Spinal cord (tissue), 10 donors: ENCODE measurements at places on chromosomes 16 and 17. TPM values are rescaled to one million over a fixed set of nuclear protein-coding genes. Genes with fewer than 3 reads are reported as not detected.

The KRTAP16-1 gene
- not detected for total RNA-seq

The CHST4 gene
- 0.50 TPM for total RNA-seq

The MEFV gene
- 1.8 TPM for total RNA-seq

The DNAI2 gene
- 6.4 TPM for total RNA-seq

The KRTAP4-3 gene
- not detected for total RNA-seq

The KCNJ16 gene
- total RNA-seq = 82.7 TPM

The ACBD4 gene
- 3.2 TPM for total RNA-seq

The LRRC37A gene
- total RNA-seq = 5.2 TPM

The VWA3A gene
- 4.6 TPM for total RNA-seq

The PYCARD gene
- 10.6 TPM for total RNA-seq

The RCVRN gene
- not detected for total RNA-seq

The SSTR5 gene
- 0.69 TPM for total RNA-seq

The TOB1 gene
- total RNA-seq = 22.6 TPM

The KRT39 gene
- total RNA-seq = not detected

The C16orf92 gene
- total RNA-seq = not detected

The LMF1 gene
- total RNA-seq = 15.1 TPM

The KRT15 gene
- not detected for total RNA-seq

The CES3 gene
- 2.1 TPM for total RNA-seq

The CD300LB gene
- not detected for total RNA-seq

The ABR gene
- total RNA-seq = 59.7 TPM

The SCRN2 gene
- total RNA-seq = 44.2 TPM

The RHBDL3 gene
- 8.9 TPM for total RNA-seq

The TEKT1 gene
- 18.6 TPM for total RNA-seq

The TPSG1 gene
- not detected for total RNA-seq

The C1QL1 gene
- total RNA-seq = 20.4 TPM

The TMC7 gene
- 3.1 TPM for total RNA-seq

The VMO1 gene
- 0.99 TPM for total RNA-seq

The C17orf78 gene
- not detected for total RNA-seq

The BCL6B gene
- 13.7 TPM for total RNA-seq

The TGFB1I1 gene
- total RNA-seq = 14.3 TPM

The SULT1A2 gene
- 0.50 TPM for total RNA-seq

The HBM gene
- 56.1 TPM for total RNA-seq

The USP32 gene
- total RNA-seq = 55.2 TPM

The ABCC12 gene
- 0.11 TPM for total RNA-seq

The C16orf74 gene
- 2.5 TPM for total RNA-seq

The TBX21 gene
- total RNA-seq = 0.20 TPM

The G6PC1 gene
- total RNA-seq = 0.06 TPM

The CLEC3A gene
- total RNA-seq = not detected

The TTYH2 gene
- total RNA-seq = 25.0 TPM

The TRIM65 gene
- 18.4 TPM for total RNA-seq

The ARHGAP23 gene
- total RNA-seq = 52.6 TPM

The TCAP gene
- total RNA-seq = 1.6 TPM

The OR1F1 gene
- 0.20 TPM for total RNA-seq

The WSCD1 gene
- total RNA-seq = 28.3 TPM

The KRTAP1-5 gene
- not detected for total RNA-seq

The LUC7L gene
- total RNA-seq = 63.4 TPM
